Progenitor cell of endocrine pancreas (in vitro differentiated cells): ENCODE measurements at places on chromosomes 1 and 21. TPM values are rescaled to one million over a fixed set of nuclear protein-coding genes. Genes with fewer than 3 reads are reported as not detected.

TMEM81 gene
- total RNA-seq: 4.8 and 5.1 TPM in 2 replicates

RGS1 gene
- 0.26 and 0.42 TPM in 2 replicates for total RNA-seq

PLA2G2F gene
- total RNA-seq: not detected in 2 replicates

HAPLN2 gene
- total RNA-seq: 0.38 and 0.93 TPM in 2 replicates

DNA sequence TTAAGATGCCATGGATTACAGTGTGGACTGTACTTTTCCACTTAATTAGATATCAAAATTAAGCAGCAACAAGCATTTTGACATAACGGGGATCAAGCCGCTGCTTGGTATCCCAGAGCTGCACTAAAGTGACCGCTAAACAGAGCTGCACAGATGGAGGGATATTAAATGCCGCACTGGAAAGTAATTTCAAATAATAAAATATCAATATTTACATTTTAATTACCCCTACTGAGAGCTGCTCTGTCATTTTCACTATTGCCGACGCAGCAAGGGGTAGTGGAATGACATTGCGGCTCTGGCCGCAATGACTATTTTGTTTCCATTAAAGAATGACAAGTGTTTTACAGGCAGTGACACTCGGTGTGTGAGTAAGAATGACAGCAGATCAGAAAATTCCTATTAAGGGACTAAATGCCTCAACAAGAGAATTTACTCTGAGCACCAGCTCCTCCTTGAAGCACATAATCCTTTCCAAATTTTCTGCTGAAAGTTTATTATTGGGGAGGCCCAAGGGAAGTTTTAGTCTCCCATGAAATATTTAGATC, 109.1 kb upstream of the USH2A start:
- H3K27me3 ChIP-seq: no peaks in the 10 kb centered on the region
- peaks cover 2% of the 10 kb centered on the region for H3K36me3 ChIP-seq

S100A1 gene
- 0.80 TPM in 1 of 2 replicates, not detected in the other for total RNA-seq

GRCh38 chr1:174623324-174624035, 175.7 kb downstream of the GPR52 start:
- H3K27ac ChIP-seq: no peak overlapping the region
- no peaks in the 10 kb centered on the region for H3K27me3 ChIP-seq
- peaks cover 5% of the 10 kb centered on the region for H3K36me3 ChIP-seq
- no peak overlapping the region for H3K4me3 ChIP-seq
- no peaks in the 10 kb centered on the region for H3K4me1 ChIP-seq

DNA sequence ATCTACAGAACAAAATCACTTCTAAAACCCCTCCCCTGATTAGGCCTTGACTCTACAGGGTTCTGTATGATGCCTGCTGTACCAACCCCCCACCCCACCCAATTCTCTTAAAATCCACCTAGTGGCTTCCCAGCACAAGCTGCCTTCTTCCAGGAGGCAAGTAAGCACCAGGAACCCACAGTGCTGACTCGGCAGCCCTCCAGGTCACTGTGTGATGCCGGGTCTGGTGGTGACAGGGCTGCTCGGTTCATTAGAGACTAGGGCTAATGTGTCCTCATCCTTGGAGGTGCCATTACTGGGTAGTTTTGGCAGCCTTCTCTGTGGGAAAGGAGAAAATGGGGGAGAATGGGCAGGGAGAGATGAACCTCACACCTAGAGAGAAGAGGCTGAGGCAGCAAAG, 363.5 kb downstream of the PTPRU start:
- H3K4me3 ChIP-seq: no peak overlapping the region
- no peak for DNase-seq
- no peak overlapping the region for H3K27ac ChIP-seq
- H3K4me1 ChIP-seq: no peaks in the 10 kb centered on the region
- no peaks in the 10 kb centered on the region for H3K36me3 ChIP-seq
- peaks cover 14% of the 10 kb centered on the region for H3K27me3 ChIP-seq

KISS1 gene
- total RNA-seq: not detected in 2 replicates

DNA sequence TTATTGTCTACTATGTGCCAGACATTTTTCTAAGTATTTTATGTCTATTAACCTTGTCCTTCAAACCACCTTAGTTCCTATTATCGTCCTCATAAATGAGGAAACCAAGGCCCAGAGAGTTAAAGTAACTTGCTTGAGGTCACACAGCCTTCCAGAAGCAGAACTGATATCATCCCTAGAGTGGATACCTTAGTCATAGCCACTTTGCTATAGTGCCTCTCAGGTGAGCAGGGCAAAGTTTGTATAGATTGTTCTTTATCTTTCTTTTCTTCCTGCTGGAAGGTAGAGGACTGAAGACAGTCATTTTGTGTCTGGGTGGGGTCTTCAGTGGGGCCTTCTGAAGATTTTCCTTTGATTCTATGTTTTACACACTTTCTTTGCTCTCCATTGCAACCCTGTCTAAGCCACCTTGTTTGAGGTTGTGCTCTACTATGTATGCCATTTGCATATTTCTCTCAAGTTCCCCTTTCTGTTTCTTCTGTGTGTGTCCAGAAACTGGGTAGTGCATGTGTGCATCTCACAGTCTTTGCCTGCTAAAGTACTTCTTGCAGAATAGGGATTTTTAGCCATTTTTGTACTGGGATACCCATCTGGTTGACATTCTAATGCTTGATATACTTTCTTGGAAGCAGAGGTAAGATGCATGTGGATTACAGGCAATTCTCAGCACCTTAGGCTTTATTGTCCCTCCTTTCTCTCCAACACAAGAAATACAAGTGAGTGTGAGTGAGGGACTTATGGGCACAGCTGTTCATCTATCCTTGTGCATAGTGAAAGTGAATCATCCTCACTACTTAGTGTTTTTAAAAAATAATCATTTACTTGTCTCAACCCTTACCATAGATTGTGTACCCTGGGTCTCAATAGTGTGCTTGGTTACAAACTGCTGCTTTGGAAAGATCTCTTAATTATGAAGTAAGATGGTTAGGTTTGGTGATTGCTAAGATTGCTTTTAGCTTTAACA, 207.6 kb upstream of the HMCN1 start:
- DNase-seq: no peak
- H3K36me3 ChIP-seq: peaks cover 2% of the 10 kb centered on the region
- no peaks in the 10 kb centered on the region for H3K4me1 ChIP-seq
- H3K4me3 ChIP-seq: no peak overlapping the region

GRCh38 chr1:81379430-81379829, 421.3 kb upstream of the ADGRL2 start:
- no peak overlapping the region for H3K27ac ChIP-seq
- DNase-seq: no peak
- no peaks in the 10 kb centered on the region for H3K36me3 ChIP-seq
- no peaks in the 10 kb centered on the region for H3K27me3 ChIP-seq
- H3K4me1 ChIP-seq: peaks cover 4% of the 10 kb centered on the region
- H3K4me3 ChIP-seq: no peak overlapping the region

ELAVL4 gene
- total RNA-seq: 3.6 and 4.4 TPM in 2 replicates

WNT3A gene
- not detected in 2 replicates for total RNA-seq

- no peaks in the 10 kb centered on the region for H3K4me1 ChIP-seq
- H3K27ac ChIP-seq: no peak overlapping the region
- H3K27me3 ChIP-seq: peaks cover 11% of the 10 kb centered on the region
- no peaks in the 10 kb centered on the region for H3K36me3 ChIP-seq
- no peak for DNase-seq
- H3K4me3 ChIP-seq: no peak overlapping the region
Measured at GRCh38 chr1:222417264-222417663, 130.6 kb downstream of the HHIPL2 start.

RPE65 gene
- total RNA-seq: not detected in 2 replicates

TBX15 gene
- total RNA-seq: not detected in 2 replicates

KIF2C gene
- total RNA-seq: 26.6 and 28.7 TPM in 2 replicates

GRCh38 chr1:47194311-47194710, 4.5 kb upstream of the PDZK1IP1 start:
- no peak for DNase-seq
- no peaks in the 10 kb centered on the region for H3K36me3 ChIP-seq
- peaks cover 13% of the 10 kb centered on the region for H3K4me1 ChIP-seq
- H3K27me3 ChIP-seq: peaks cover 20% of the 10 kb centered on the region
- H3K27ac ChIP-seq: no peak overlapping the region

GRCh38 chr1:147266381-147266780, 23.9 kb downstream of the CHD1L start:
- peaks cover 30% of the 10 kb centered on the region for H3K36me3 ChIP-seq
- no peak overlapping the region for H3K27ac ChIP-seq
- H3K4me1 ChIP-seq: no peaks in the 10 kb centered on the region
- H3K4me3 ChIP-seq: no peak overlapping the region

GRCh38 chr1:207992677-207993236, 81.8 kb upstream of the CD34 start:
- no peaks in the 10 kb centered on the region for H3K4me1 ChIP-seq
- H3K4me3 ChIP-seq: no peak overlapping the region
- H3K36me3 ChIP-seq: no peaks in the 10 kb centered on the region
- H3K27ac ChIP-seq: no peak overlapping the region
- peaks cover 30% of the 10 kb centered on the region for H3K27me3 ChIP-seq

DNA sequence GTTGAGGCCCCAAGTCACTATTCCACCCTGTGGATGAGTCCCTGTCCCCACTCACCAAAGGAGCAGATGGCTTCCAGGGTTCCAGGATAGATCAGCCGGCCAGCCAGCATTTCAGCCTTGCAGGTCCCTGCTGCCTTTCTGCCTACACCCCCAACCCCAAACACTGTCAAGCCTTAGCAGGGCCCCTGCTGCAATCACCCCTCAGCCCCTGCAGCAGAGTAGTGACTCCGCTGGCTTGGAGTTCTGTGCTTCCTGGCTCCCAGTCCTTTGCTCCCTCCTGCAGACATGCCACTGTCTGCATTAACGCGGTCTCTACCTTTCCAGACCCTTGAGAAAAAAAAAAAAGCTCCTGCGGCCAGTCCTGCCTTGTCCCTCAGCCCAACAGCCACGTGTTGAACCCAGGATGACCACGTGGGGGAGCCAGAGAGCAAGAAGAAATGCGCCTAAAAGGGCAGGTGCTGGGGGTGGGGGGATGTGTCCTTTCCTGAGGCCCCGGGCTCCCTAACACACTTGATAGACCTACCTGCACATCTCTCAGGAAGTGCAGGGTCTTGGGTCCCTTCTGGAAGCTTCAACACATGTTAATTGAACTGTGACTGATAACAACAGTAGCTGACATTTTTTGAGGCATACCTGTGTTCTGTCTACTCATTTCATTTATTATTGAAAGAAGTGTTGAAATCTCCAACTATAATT, 37.4 kb downstream of the RASSF5 start:
- H3K4me1 ChIP-seq: peaks cover 1% of the 10 kb centered on the region
- H3K36me3 ChIP-seq: peaks cover 1% of the 10 kb centered on the region
- DNase-seq: peak; percentile 84
- no peak overlapping the region for H3K27ac ChIP-seq
- no peak overlapping the region for H3K4me3 ChIP-seq

DNA sequence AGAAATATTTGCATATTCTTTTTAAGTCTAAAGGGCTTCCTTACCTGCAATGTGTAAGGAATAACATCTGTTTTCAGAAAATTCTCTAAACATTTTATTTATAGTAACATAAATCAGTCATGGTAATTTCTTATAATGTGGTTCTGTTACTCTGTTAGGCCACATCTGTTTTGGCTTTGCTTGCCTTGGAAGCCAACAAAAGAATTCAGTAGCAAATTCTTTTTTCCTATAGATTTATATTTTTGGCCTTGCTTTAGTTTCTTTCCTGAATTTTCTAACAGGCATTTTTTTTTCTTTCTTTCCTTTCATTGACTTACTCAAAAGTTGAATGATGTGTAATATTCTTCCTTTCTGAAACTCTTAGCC, 72.2 kb downstream of the OSBPL9 start:
- peaks cover 40% of the 10 kb centered on the region for H3K4me1 ChIP-seq
- H3K4me3 ChIP-seq: no peak overlapping the region
- no peak for DNase-seq
- no peaks in the 10 kb centered on the region for H3K36me3 ChIP-seq
- H3K27ac ChIP-seq: peak overlapping the region; percentile 76
- no peaks in the 10 kb centered on the region for H3K27me3 ChIP-seq

DNA sequence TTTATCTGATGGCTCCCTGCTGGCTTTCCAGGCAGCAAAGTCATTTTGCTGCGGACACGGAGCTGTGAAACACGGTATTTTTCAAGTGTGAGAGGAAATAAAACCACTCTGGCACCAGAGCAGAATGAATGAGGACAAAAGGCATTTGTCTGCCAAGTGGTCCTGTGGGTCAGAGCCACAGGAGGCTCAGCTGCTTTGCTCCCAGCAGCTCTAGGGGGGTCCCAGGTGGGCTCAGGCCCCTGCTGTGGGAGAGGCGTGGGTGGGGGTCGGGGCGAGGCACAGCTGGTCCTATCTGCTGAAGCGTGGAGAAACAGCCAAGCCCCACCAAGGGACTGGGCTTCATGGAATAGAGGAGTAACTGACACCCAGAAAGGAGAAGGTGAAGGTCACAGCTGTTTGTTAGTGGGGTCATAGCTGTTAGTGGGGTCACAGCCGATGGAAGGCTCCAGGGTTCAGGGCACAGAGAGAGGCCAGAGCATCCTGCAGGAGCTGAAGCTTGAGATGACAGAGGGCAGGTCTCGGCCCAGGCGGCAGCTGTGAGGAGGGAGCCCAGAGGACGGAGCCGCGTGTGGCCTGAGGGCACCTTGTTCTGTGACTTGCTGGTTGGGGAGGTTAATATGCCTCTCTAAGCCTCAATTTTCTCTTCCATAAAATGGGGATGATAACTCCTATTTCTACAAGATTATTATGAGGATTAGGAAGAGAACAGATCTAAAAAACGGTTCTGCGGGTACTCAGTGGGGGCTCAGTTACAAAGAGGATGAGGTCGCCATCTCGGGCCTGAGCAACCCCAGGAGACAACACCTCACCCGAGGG, 7.1 kb downstream of the KIF17 start:
- no peaks in the 10 kb centered on the region for H3K4me1 ChIP-seq
- no peaks in the 10 kb centered on the region for H3K36me3 ChIP-seq

PRKAA2 gene
- 8.6 and 8.9 TPM in 2 replicates for total RNA-seq

DNA sequence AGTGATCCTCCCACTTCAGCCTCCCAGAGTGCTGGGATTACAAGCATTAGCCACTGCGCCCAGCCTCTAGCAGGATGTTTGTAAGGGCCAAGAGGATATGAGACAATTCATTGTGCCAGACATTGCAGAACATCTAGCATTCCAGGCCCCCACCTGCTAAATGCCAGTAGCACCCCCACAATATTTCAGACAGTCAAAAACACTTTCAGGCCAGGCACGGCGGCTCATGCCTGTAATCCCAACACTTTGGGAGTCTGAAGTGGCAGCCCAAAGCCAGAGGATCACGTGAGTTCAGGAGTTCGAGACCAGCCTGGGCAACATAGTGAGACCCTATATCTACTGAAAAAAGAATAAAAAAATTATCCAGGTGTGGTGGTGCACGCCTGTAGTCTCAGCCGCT, 12.9 kb downstream of the PPIE start:
- no peaks in the 10 kb centered on the region for H3K4me1 ChIP-seq
- H3K36me3 ChIP-seq: peaks cover 23% of the 10 kb centered on the region
- H3K27ac ChIP-seq: no peak overlapping the region
- no peak overlapping the region for H3K4me3 ChIP-seq
- no peaks in the 10 kb centered on the region for H3K27me3 ChIP-seq

GRCh38 chr1:68221001-68221979, 11.0 kb downstream of the WLS start:
- H3K36me3 ChIP-seq: peaks cover 2% of the 10 kb centered on the region
- no peaks in the 10 kb centered on the region for H3K27me3 ChIP-seq
- no peak overlapping the region for H3K4me3 ChIP-seq
- H3K27ac ChIP-seq: peak overlapping the region; percentile 79
- no peak for DNase-seq

GRCh38 chr1:23756676-23757075, 13.4 kb downstream of the ELOA start:
- peaks cover 18% of the 10 kb centered on the region for H3K36me3 ChIP-seq
- no peaks in the 10 kb centered on the region for H3K4me1 ChIP-seq
- no peak for DNase-seq
- H3K27me3 ChIP-seq: no peaks in the 10 kb centered on the region
- H3K4me3 ChIP-seq: no peak overlapping the region
